ENCODE measurements at places on chromosomes 2 and 18.
A peak's percentile ranks its signal among the peaks of the same experiment; 100 is the strongest.

GRCh38 chr2:158724803-158725381 lies 70.2 kb upstream of the DAPL1 start:
- DNase-seq: no peak

DNA sequence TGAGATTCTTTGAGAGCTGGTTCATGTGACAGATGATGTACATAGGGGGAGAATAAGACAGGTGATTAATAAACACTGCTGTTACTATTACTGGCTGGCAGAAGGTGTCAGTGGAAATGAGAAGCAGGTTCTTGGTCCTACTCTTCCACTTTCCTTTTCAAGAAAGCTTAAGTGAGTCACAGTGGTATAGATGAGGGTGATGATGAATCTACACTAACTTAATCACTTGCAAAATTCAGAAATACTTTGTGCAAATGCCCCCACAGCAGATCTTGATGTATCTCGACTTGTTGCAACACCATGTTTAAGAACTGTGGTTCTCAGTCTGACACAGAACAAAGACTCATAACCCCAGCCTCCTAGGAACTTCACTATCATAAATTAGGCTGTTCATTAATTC lies 35.9 kb upstream of the MGAT5 start:
- no peak for DNase-seq

GRCh38 chr2:15735484-15736326 lies 144.0 kb downstream of the DDX1 start:
- no peak for DNase-seq

- no peak for DNase-seq
Observed at GRCh38 chr18:32040936-32041335, 22.3 kb downstream of the RNF125 start.

DNA sequence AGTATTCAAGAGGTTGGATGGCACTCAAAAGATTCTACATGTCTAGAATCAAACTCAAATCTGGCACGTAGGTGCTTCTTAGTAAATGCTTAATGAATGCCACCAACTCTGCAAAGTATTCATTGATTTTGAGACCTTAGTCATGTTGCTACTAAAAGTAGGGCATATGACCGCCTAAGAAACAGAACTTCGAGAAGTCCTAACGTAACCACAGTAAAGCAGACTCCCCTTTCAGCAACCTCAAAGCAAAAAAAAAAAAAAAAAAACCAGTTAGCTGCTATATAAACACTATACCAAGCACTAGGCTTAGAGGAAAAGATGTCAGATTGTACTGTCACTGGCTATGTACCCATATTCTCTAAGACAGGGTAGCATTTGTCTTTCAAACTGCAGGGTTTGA lies 33.9 kb downstream of the PTCD3 start:
- no peak for DNase-seq

GRCh38 chr2:20448246-20448976 lies 1.5 kb downstream of the RHOB start:
- no peak for DNase-seq

DNA sequence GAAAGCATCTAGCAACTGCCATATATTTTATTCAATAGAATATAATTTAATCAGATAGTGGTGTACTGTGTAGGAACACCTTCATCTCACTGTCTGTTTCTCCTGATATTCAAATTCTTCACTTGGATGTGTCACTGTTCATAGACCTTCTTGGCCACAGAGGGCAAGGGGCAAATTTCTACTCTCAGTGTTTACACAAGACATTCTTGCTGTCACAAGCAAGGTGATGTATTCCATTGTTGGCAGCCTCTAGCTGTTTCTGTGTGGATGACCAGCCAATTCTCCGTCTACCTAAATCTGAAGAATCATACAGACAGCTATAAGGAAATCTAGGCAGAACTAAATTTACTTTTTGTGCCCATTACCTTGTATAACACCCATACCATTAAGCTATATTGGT lies 948.3 kb downstream of the CNTNAP5 start:
- no peak for DNase-seq

DNA sequence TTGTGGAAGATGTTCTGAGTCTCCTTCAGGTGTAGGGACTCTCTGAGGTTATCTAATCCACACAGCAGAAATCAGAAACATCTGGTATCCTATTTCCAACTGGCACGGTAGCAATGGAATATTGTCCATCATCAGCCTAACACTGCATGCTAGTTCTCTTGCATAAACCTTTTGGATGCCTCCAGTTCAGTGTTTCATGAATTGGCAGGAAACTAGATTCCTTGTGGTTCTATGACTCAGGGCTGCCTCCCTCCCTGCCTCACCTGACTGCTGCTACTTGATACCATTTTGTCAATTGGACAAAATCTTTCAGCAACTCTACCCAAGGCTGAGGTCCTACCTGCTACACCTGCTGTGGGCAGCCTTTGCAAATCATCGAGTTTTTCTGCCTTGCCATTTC lies 130.9 kb downstream of the TPGS2 start:
- DNase-seq: peak; percentile 84

DNA sequence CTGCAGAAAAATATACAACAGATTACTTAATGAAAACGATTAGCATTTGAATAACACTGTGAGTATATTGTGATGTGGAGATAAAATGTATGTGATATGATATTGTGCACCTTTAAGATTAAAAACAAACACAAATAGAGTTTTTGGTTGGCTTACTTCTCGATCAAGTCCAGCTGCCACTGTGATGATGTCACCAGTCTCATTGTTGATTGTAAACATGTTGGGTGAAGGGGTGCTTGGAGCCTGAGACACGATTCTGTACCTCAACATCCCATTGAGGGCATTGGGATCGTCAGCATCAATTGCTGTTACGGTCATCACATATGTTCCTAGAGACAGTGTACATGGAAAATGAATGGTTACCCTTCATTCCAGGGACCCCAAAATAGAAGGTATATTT lies 174.1 kb downstream of the CDH2 start:
- no peak for DNase-seq

DNA sequence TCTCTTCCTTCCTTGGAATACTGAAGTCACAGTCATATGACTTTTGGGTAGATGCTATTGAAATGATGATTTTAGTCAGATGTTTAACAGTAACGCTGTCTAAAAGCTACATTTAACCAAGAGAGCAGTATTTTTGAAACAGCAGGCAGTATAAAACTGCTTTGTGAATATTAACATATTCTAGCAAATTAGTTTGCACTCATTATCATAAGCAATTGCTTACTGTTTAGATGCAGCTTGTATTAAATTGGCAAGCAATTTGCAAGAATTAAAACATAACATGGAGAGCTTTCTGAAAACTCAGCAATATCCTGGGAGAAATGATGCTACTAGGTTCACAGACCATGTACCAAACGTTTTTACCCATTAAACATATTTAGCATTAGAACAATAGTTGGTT lies 776.0 kb downstream of the NRXN1 start:
- no peak for DNase-seq

DNA sequence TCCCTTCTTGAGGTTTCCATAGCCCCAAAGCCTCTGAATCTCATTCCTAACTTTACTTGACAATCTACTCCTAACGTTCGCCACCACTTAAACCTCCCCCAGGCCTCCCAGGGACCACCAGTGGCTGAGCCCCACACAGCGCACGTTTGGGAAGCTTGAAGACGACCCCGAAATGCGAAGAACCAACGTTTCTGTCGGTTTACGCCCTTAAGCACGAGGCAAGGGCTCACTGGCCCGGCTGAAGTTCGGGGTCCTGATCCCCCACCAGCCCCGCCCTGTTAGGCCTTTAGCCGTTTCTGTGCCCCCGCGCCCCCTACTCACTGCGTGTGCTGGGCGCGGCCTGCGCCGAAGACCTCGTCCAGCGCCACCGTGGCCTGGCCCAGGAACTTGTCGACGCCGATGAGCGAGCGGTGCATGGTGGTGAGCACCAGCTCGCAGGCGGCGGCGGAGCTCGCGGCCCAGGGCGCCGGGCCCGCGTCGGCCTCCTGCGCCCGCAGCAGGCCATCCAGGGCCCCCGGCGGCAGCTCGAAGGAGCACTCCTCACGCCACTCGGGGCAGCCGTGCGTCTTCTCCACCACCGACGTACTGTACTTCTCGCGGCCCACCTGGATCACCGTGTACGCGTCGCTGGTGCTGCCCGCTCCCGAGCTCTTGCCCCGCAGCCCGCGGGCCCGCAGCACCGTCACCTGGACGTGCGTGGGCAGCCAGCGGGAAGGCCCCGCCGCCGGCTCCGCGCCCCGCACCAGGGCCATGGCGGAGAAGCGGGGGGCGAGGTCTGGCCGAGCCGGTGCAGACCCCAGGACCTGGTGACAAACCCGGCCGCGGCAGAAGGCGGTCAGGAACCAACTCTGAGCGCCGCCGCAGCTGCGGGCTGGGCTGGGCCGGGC lies 479 bp downstream of the RAB11FIP5 start:
- DNase-seq: peak; percentile 46

DNA sequence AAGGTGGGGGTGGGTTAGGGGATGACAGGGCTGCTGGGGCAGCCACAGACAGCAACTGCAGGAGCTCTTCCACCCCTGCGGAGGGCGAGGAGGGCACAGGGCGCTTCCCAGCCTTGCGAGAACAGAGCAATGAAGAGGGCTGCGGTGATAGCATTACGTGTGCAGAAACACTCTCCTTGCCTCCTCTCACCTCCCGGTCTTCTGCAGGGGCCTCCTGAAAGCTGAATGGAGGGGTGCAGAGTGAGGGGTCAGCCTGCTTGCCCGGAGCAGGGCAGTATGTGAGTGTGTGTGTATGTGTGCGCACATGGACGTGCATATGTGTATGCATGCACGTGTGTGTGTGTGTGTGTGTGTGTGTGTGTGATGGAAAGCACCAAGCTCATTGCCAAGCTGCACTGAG lies 29.5 kb upstream of the IL1R2 start:
- no peak for DNase-seq

- no peak for DNase-seq
Observed at GRCh38 chr2:142188562-142188961, 57.7 kb upstream of the LRP1B start.

- no peak for DNase-seq
Observed at GRCh38 chr2:26938399-26939118, 31.9 kb upstream of the MAPRE3 start.

DNA sequence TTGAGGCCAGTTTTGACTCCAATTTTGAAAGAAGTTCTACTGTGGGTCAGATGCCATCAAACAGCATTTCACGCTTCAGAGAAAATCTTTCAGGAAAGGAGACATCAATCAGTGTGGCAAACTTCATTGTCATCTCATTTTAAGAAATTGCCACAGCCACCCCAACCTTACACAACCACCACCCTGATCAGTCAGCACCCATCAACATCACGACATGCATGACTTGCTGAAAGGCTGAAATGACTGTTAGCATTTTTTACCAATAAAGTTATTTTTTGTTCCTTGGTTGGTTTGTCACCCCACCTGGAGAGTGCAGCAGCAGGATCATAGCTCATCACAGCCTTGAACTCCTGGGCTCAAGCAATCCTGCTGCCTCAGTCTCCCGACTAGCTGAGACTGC lies 10.4 kb downstream of the DNAJC10 start:
- DNase-seq: no peak

GRCh38 chr2:234981197-234982095 lies 29.6 kb downstream of the SH3BP4 start:
- peak; percentile 94 for DNase-seq

Data from AG20443 (cell line).